ENCODE measurements at places on chromosomes 13 and 19. TPM values are rescaled to one million over a fixed set of nuclear protein-coding genes. Genes with fewer than 3 reads are reported as not detected.

Gene CEACAM8
- not detected for total RNA-seq

- H3K4me1 ChIP-seq, result peaks cover 4% of the 10 kb centered on the region
- DNase-seq, result no peak
- peaks cover 6% of the 10 kb centered on the region for H3K27me3 ChIP-seq
- H3K36me3 ChIP-seq, result no peaks in the 10 kb centered on the region
- no peak overlapping the region for H3K4me3 ChIP-seq
- H3K27ac ChIP-seq, result peak overlapping the region; percentile 9
Measured at GRCh38 chr19:2266183-2266993, 10.2 kb upstream of the JSRP1 start.

Gene ATP8A2
- total RNA-seq, result 2.1 TPM

Gene KLK3
- total RNA-seq, result not detected

Gene SYNE4
- 4.5 TPM for total RNA-seq

- H3K27ac ChIP-seq, result no peak overlapping the region
- H3K4me1 ChIP-seq, result peaks cover 4% of the 10 kb centered on the region
- peaks cover 4% of the 10 kb centered on the region for H3K36me3 ChIP-seq
- peaks cover 7% of the 10 kb centered on the region for H3K27me3 ChIP-seq
Measured at GRCh38 chr19:10839114-10840050, 3.4 kb upstream of the TMED1 start.
